Melanocyte of skin (primary cell): ENCODE measurements at places on chromosomes 16 and 17. TPM values are rescaled to one million over a fixed set of nuclear protein-coding genes. Genes with fewer than 3 reads are reported as not detected.

MT1G gene
- 1.4 and 5.1 TPM in 2 replicates for total RNA-seq

MAPK7 gene
- 10.9 and 11.0 TPM in 2 replicates for total RNA-seq

SLC6A2 gene
- not detected in 2 replicates for total RNA-seq

CDRT15 gene
- total RNA-seq = not detected in 2 replicates

ALDH3A2 gene
- 60.9 and 88.4 TPM in 2 replicates for total RNA-seq

EFNB3 gene
- total RNA-seq = 0.33 and 0.62 TPM in 2 replicates

TMED6 gene
- 0.15 and 0.33 TPM in 2 replicates for total RNA-seq

KCNJ12 gene
- 0.34 and 0.73 TPM in 2 replicates for total RNA-seq
